HFF-Myc (cell line): ENCODE measurements at places on chromosomes 6 and 20.
A peak's percentile ranks its signal among the peaks of the same experiment; 100 is the strongest.

DNA sequence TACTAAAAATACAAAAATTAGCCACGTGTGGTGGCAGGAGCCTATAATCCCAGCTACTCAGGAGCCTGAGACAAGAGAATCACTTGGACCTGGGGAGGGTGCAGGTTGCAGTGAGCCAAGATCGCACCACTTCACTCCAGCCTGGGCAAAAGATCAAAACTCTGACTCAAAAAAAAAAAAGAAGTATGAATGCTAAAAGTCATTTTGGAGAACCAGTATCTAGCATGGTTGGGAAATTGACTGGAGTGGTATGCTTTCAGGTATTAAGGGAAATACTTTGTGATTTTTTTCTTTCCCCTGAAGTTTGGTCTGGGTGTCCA is 30.1 kb downstream of the PCMT1 start:
- no peak for DNase-seq

GRCh38 chr6:124132256-124132655 is 328.6 kb downstream of the NKAIN2 start:
- DNase-seq, result no peak

DNA sequence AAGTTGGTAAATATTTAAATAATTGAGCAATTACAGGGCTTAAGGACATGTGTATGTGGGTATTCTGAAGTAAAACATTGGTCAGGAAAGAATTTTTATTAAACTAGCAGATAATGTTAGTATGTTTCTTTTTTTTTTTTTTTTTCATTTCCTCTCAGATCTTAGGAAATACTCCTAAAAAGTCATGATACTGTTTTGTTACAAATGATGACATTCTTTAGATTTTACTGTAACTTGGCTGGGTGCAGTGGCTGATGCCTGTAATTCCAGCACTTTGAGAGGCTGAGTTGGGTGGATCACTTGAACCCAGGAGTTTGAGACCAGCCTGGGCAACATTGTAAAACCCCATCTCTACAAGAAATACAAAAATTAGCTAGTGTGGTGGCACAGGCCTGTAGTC is 41.5 kb downstream of the CDC40 start:
- no peak for DNase-seq

- no peak for DNase-seq
Measured at GRCh38 chr6:107832151-107833056, 8.3 kb upstream of the SCML4 start.

DNA sequence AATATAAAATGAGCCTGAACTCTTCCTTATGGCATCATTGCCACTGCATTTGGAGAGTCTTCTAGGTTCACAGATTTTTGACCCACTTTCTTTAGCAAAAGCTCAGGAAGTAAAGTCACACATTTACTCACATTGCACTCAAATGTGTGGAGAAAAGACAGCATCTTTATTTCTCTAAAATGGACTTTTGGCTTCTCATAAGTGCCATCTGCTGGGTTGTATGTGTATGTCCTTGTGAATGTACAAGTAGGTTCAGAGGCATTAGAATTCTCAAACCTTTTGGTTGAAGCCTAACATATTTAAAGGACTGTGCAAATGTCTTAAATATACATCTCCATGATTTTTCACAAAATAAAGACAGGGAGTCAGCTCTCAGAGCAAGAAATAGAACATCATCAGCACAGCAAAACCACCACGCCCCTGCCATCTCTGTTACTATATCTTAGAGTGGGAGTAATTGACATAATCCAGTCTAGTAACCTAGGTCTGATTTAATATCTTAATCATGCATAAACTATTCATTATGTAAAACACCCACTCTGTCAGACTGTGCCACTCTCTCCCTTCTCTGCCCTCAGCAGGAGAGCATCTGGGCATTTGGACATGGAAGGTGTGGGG is 42.2 kb upstream of the SPTLC3 start:
- peak; percentile 7 for DNase-seq
